ENCODE measurements at places on chromosomes 7 and 10. TPM values are rescaled to one million over a fixed set of nuclear protein-coding genes. Genes with fewer than 3 reads are reported as not detected.

- no peak overlapping the region for H3K27ac ChIP-seq
- H3K27me3 ChIP-seq: peaks cover 2% of the 10 kb centered on the region
- no peak for DNase-seq
Observed at GRCh38 chr7:140659856-140660255, 12.9 kb upstream of the ADCK2 start.

The TRIM4 gene
- 25.8 TPM for total RNA-seq

- H3K4me1 ChIP-seq: no peaks in the 10 kb centered on the region
- H3K27ac ChIP-seq: no peak overlapping the region
- no peaks in the 10 kb centered on the region for H3K36me3 ChIP-seq
- DNase-seq: no peak
Observed at GRCh38 chr7:41183741-41184140, 519.1 kb downstream of the INHBA start.

The MEOX2 gene
- not detected for total RNA-seq

DNA sequence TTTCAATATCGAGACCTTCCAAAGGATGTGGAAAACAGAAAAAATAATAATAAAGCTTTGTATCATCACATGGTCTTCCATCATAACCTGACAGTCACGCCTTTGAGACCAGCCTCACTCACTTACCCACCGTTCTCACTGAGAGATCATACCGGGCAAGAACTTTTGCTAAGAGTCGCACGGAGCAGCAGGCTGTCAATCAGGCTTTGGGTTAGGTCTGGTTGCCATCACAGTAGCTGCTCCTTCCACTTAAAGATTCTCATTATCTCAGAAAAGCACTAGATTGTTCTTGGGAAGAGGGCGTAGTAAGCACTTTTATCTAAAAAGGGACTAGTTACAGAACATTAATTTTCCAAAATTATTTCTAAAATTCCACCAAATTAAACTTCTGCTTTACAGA lies 2.0 kb downstream of the RELN start:
- no peak for DNase-seq
- H3K4me1 ChIP-seq: peaks cover 10% of the 10 kb centered on the region
- H3K36me3 ChIP-seq: no peaks in the 10 kb centered on the region
- H3K4me3 ChIP-seq: no peak overlapping the region
- no peak overlapping the region for H3K27ac ChIP-seq

GRCh38 chr7:116293139-116293538 lies 82.8 kb downstream of the TES start:
- H3K4me3 ChIP-seq: no peak overlapping the region
- no peak for DNase-seq
- H3K4me1 ChIP-seq: no peaks in the 10 kb centered on the region
- peaks cover 17% of the 10 kb centered on the region for H3K27me3 ChIP-seq
- no peak overlapping the region for H3K27ac ChIP-seq

DNA sequence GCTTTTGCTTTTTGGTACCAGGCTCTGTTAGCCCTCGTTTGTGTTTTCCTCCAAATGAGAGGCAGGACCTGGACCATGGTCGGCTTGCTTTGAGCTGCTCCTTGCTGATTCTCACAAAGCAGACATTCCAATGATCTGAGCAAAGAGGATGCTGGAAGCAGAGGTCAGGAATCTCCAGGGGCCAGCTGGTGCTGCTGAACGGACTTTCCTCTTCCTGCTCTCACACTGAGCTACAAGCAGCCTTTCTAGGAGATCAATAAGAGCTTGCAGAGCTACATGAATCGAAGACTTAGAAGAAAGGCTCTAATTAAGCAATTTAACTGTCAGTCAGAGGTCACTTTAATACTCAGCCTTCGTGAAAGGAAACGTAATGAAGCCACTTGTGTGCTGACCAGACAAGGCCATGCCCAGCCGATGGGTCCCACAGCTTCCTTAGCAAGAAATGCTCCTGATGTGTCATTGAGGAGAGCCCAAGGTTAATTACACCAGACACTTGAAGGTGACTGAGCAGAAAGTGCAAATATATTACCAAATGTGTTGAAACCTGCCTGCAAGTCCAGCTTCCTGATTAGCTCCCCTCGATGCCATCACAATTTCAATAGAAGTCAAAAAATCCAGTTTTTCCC lies 151.3 kb upstream of the RSU1 start:
- peaks cover 1% of the 10 kb centered on the region for H3K36me3 ChIP-seq
- no peaks in the 10 kb centered on the region for H3K27me3 ChIP-seq
- no peak for DNase-seq
- H3K4me3 ChIP-seq: no peak overlapping the region
- H3K27ac ChIP-seq: no peak overlapping the region

The RBM20 gene
- total RNA-seq: 0.50 TPM

- H3K27me3 ChIP-seq: no peaks in the 10 kb centered on the region
- no peak overlapping the region for H3K27ac ChIP-seq
- H3K4me3 ChIP-seq: no peak overlapping the region
- peaks cover 5% of the 10 kb centered on the region for H3K4me1 ChIP-seq
- DNase-seq: no peak
- H3K36me3 ChIP-seq: peaks cover 59% of the 10 kb centered on the region
Observed at GRCh38 chr7:103113164-103113563, 35.7 kb downstream of the NAPEPLD start.

The LGI1 gene
- total RNA-seq: not detected

DNA sequence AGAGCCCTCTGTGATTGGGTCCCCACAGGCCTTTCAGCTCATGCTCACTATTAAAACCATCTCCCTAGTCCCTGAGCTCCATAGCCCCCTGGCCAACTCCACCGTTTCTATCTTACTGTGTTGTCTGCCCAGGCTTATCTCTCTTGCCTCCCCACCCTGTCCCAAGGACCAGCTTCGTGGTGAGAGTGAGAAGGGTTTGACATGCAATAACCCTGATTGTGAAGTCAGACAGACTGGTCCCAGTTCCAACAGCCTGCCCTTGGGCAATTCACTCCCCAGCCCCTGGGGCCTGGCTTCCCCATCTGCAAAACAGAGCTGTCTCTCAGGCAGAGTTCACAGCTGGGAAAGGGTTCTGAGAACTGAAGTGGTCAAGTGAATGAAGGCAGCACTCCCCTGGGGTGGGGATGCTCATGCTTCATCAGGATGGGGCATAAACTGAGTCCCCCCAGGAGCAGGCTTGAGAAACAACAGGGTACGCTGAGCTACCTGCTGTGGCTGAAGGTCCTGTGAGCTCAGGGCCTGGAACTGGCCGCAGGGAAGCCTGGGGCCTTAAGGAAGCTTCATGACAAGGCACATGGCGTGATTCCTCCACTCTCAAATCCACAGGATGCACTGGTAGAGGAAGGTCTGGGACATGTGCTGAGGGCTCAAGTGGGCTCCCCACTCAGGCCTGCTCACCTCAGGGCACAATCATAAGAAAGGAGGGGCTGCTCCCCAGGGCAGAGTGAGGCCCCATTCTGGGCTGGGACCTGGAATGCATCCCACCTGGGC lies 1.8 kb upstream of the PPIF start:
- peaks cover 29% of the 10 kb centered on the region for H3K4me1 ChIP-seq
- H3K36me3 ChIP-seq: peaks cover 25% of the 10 kb centered on the region
- no peak overlapping the region for H3K27ac ChIP-seq
- no peak overlapping the region for H3K4me3 ChIP-seq

The PNLIPRP2 gene
- total RNA-seq: not detected

Measured in activated naive CD4-positive, alpha-beta T cell treated with anti-CD3 and anti-CD28 coated beads for 36 hours (primary cell).